ENCODE measurements at places on chromosomes 16 and 17.

DNA sequence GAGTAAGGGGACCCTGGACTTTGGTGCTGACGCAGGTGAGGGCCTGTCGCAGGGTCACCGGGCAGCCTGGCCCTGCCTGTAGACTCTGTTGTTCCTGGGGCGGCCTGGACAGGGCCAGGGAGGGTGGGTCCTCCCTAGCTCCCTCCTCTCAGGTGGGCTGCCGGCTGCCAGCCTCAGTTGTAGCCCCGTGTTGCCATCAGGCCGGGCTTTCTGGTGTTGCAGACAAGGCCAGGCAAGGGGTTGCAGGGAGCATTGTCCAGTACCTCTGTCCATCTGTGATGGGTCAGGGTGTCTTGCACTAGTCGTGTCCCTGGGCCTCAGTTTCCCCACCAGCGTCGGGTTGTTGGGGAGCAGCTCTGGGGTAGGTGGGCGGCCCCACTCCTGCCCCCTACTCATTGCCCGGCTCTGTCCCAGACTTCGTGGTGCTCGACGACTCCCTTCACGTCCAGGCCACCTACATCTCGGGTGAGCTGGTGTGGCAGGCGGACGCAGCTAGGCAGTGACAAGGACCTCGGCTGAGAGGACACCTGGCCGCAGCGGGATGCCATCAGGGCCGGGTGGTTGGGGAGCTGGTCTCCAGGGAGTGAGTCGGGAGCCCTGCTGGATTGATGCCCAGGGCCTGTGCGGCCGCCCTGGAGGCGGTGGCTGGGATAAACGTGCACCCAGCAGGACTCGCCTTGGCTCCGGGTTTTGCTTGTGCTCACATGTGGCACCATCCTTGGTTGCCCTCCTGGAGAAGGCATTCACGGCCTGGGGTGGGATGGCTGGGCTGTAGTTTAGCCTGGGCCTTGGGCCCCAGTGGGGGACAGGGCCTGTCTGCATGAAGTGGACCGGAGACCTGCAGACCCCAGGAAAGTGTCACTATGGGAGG is 1.9 kb downstream of the CEMP1 start:
- DNase-seq = no peak

DNA sequence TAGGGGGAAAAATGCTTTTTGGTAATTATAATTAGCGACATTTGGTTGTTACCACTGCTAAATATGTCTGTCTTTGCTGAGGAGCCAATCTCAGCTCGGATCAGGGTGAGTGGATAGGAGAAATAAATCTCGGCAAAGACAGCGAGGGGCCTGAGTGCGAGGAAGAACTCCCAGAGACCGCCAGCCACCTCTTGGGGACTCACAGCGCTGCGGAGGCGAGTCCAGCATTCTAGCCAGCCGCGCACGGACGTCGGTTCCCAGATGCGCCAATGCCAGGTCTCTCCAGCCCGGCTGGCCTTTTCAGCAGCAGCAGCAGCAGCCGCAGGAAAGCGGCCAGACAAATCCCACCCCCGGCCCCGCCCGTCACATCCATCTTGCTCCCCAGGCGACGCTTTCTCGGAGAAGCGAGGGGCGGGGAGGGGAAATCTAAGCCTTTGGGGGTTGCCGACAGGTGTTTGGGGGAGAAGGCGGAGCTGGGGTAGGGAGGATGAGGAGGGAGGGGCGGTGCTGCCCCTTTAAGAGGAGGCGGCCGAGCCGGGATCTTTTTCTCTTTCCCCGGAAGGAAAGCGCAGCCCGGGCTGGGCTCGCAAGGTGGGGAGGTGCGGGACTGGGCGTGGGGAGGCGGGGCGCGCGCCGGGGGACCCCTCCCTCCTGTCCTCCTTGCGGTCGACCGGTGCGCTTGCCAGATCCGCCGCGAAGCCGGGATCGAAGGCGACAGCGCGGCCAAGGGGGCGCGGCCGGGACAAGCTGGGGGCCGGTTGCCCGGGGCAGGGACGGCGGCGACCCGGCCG is at the start of gene ITGA3:
ITGA3 (plus strand) TSS at position 685 of the 791 bp plus-strand sequence. CDS start 330 bp downstream, outside the sequence.
- DNase-seq = peak; percentile 61

DNA sequence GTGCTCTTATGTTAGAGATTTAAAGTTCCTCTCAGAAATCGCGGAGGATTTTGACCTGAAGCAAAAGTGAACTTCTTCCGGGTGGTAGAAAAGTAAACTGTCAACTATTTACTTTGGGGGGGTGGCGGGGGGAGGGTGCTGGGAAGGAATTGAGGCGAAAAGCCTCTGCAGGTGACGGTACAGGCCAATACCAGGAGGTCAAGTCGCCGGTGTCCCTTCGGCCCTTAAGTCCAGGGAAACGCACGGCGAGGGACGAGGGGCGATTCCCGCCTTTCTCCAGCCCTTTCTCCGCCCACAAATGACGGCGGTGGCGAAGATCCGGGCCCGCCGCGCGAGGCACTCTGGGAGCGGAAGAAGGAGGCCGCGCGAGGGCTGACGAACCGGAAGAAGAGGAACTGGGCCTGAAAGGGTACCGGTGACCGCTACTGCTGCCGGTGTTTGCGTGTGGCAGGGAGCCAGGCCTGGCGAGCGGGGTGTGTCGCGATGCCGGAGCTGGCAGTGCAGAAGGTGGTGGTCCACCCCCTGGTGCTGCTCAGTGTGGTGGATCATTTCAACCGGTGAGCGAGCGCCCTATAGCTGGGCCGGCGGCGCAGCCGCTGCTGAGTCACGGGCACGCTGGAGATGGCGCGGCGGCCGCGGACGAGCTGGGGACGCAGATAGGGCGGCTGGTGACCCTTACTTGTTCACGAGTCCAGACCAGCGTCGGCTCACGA is at the start of gene PSMD7:
PSMD7 (plus strand) TSS at position 383 of the 713 bp plus-strand sequence; CDS start at position 484, 101 bp downstream.
- peak; percentile 72 for DNase-seq

GRCh38 chr17:64107500-64108236 is 22.3 kb downstream of the ERN1 start:
- DNase-seq = no peak

DNA sequence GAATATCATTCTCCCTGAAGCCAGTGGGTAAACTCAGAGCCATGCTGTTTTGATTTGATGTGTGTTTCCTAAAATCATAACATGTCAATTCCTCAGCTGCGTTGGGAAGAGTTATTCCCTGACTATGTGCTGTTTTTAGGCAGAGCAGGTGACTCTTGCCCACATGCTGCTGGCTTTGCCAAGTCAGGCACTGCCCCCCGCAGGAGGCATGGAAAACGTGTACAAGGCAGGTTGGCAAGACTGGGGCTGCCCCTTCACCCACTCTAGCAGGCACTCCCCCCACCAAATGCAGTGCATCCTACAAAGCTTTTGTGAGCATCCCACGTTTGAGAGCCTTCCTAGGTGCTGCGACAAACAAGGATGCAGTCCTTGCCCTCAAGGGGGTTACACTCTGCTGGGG is 38.3 kb upstream of the NAT9 start:
- no peak for DNase-seq

- DNase-seq = no peak
Measured at GRCh38 chr17:76246080-76247066, 6.1 kb upstream of the RNF157 start.

GRCh38 chr17:47621293-47622179 is 28.2 kb upstream of the KPNB1 start:
- no peak for DNase-seq

DNA sequence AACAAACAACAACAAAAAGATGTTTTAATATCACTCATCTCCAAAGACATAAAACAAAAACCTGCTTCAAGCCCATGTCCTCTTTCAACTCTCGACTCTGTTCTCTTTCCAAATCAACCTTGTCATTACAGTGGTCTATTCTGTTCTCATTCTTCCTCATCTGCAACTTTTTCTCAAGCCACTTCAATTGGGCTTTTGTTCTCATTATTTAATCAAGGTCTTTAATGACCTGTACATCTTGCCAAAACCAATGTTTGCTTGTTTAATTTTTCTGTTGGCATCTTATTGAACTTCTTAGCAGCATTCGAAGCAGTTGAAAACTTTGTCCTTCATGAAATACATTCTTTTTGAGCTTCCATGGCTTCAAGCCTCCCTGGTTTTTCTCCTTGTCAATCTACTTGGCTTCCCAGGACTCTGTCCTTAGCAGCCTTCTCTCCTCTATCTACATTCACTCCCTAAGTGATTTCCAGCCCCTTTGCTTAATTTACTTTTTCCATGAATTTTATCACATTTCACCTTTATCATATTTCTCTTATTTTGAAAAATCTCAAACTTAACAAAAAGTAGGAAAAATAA is 19.6 kb upstream of the RABEP1 start:
- DNase-seq = no peak

DNA sequence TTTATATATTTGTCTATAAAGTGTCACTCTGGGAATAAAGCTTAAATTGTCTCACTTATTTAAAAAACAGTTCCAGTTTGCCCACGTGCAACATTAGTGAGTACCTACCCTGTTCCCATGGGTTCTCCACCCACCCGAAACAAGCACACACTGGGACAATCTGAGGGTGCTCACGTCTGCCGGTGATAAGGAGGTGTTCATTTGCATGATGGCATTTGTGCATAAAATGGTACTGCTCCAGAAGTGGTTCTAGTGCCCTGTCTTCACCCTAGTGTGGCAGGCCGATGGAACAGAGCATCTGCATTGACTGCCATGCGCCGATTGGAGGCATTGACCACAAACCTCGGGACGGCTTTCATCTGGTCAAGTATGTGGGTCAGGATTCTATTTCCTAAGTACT is 35.6 kb upstream of the ENDOV start:
- no peak for DNase-seq

GRCh38 chr17:11140501-11140900 is 100.5 kb upstream of the SHISA6 start:
- no peak for DNase-seq

DNA sequence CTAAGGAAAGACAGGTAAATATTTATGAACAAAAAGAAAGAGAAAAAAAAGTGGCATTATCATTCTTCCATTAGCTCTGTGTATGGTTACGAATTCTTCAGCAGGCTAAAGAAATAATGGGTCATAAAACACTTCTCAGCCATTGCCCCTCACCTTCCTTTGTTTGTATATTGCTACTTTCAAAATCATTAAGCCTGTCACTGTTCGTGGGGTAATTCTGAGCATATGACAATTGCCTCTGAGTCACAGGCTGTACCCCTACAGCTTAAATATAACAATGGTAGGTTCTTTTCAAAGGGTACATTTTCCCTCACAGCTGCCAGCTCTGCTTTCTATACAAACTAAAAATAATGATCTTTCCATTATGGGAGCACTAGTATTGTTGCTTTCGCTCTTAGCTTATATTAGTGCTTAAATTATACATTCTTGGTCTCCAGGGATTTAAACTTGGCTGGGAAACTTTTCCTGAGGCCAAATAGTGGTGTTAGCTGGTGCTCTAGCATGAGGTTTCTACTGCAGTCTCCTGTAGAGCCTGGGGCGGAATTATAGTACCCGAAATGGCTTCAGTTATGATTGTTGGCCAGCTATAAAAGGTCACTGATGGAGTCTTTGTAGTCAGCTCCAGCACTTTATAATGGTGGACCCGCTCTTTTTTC is 74.7 kb upstream of the CDH11 start:
- DNase-seq = no peak

DNA sequence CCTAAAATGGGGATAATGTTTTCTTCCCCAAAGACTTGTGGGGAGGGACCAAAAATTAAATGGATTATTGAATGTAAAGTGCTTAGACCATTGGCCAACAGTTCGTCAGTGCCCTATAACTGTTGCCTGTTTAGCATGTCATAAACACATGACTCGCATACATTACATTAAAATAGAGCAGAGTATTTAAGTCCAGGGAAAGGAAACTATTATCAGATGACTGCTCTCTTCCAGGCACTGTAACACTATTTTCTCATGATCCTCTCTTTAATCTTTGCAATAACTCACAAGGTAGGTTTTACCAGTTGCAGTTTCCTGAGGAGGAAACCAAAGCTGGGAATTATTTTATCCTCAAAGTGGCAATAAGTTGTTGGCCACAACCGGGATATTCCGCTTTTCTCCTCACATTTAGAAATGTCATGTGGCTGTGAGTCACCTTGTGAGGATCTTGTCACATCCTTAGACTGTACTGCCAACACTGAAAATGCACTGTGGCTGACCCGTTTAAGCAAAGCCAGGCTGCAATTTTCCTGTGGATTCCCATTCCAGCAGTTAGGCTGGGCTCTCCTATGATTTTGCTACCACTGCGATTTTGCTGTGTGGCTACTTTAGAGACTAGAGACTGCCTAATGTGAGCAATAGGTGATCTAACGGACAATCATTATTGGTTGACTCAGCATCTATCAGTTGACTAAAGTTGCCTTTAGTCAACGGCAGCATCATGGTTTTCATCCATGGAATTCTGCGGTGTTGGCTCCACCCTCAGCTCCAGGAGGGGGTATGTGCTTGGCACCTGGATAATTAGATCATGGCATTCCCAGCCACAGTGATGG is 58.3 kb upstream of the DHX40 start:
- DNase-seq = no peak

DNA sequence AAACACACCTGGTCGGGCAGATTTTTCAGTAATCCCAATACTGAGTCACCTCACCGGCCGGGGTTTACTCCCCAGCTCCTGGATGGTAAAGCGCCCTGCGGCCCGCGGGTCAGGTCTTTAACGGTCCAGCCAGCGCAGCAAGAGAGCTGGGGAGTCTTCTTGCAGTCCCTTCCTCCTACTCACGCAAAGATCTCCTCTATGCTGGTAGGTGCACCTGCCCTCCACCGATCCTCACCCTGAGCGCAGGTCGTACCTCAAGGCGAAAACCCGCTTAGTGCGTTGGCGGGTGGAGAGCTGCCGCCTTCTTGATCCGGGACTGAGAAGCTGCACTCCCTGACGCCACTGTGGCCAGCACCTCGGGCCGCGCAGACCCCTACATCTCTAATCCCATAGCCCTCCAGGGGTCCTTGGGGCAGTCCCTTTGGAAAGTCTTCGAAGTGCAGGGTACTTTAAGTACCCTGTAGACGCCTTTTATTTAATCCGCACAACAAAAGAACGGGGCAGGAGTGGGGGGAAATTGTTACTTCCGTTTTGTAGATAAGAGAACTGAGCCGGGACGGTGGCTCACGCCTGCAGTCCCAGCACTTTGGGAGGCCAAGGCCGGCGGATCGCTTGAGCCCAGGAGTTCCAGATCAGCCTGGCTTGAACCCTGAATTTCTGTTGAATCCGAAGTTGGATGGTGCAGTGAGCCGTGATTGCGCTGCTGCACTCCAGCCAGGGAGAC is 10.4 kb upstream of the HOXB13 start:
- DNase-seq = no peak

- DNase-seq = no peak
Measured at GRCh38 chr17:41678907-41679739, 9.6 kb upstream of the EIF1 start.

- DNase-seq = peak; percentile 58
Measured at GRCh38 chr17:31593806-31594205, 202.3 kb downstream of the RAB11FIP4 start.

GRCh38 chr16:68384288-68385161 is 63.8 kb downstream of the SMPD3 start:
- DNase-seq = no peak
